ENCODE measurements at places on chromosomes 16 and 17. TPM values are rescaled to one million over a fixed set of nuclear protein-coding genes. Genes with fewer than 3 reads are reported as not detected.

FBXO39 gene
- not detected for polyA plus RNA-seq

KRTAP1-1 gene
- polyA plus RNA-seq, result not detected

DNA sequence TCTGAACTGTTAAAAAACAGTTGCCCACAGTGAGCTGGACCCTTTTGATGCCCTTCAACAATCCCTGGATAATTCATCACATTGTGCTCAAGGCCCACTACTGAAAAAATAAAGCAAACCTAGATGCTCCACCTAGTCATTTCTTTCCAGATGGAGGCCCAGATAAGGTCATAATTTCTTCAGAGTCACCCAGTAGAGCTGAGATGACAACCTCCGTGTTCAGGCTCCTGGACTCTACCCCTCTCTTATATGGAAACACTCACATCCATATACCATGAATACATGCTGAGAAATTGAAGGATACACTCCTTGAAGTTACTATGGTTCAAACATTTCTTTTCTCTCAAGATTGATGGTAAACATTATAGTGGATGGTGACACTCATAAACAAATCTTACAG is 2.7 kb upstream of the ABCA3 start:
- H3K4me1 ChIP-seq, result peaks cover 3% of the 10 kb centered on the region
- no peaks in the 10 kb centered on the region for H3K36me3 ChIP-seq
- H3K27ac ChIP-seq, result no peak overlapping the region
- H3K4me3 ChIP-seq, result no peak overlapping the region

DNA sequence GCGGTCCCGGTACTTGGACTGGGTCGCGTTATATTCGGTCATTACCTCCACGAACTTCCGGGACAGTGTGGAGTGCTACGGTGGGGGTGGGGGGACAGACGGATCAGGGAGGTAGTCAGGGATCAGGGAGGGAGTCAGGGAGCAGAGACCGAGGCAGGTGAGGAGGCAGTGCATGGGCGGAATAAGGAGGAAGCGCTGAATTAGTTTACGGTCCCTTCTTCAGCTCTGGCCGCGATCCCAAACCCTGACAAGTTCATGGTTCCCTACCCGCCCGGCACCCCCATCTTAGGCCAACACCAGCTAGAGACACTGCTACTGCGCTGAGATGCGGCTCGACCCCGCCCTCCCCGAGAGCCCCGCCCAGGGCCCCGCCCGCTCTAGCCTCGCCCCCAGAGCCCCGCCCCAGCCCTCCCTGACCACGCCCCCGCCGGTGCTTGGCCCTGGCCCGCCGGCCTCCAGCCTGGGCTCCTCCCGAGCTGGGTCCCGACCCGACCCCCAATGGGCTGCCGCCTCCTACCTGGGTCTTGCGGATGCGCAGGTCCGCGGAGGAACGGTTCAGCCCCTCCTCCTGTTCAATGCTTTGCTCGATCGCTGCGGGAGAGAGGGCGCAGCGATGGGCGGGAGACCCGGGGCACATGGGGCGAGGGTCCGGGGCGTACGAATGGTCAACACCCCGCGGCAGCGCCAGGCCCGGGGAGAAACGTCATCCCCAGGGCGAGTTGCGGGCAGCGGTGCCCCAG is 12.1 kb downstream of the HSD3B7 start:
- peaks cover 17% of the 10 kb centered on the region for H3K4me1 ChIP-seq
- H3K36me3 ChIP-seq, result no peaks in the 10 kb centered on the region
- peak overlapping the region; percentile 97 for H3K4me3 ChIP-seq
- peak overlapping the region; percentile 82 for H3K27ac ChIP-seq
- no peaks in the 10 kb centered on the region for H3K27me3 ChIP-seq

DNA sequence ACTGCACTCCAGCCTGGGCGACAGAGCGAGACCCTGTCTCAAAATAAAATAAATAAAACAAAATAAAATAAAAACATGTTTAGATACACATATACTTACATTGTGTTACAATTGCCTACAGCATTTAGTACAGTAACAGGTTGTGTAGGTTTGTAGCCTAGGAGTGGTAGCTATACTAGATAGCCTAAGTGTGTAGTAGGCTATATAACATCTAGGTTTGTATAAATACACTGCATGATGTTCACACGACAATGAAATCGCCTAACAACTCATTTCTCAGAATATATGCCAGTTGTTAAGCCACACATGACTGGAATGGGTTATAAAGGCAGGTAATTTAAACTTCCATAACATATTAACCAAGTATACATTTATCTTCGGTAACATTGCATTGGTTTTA is 90.6 kb downstream of the TUBD1 start:
- no peak overlapping the region for H3K27ac ChIP-seq
- no peak for DNase-seq
- H3K36me3 ChIP-seq, result no peaks in the 10 kb centered on the region
- peaks cover 3% of the 10 kb centered on the region for H3K4me1 ChIP-seq
- H3K27me3 ChIP-seq, result no peaks in the 10 kb centered on the region

TMEM235 gene
- not detected for polyA plus RNA-seq

GRCh38 chr16:5379954-5380353 is 282.4 kb upstream of the EEF2KMT start:
- H3K27ac ChIP-seq, result no peak overlapping the region
- H3K4me1 ChIP-seq, result no peaks in the 10 kb centered on the region
- no peak overlapping the region for H3K4me3 ChIP-seq
- H3K36me3 ChIP-seq, result no peaks in the 10 kb centered on the region

- no peak overlapping the region for H3K4me3 ChIP-seq
- no peak for DNase-seq
- no peaks in the 10 kb centered on the region for H3K4me1 ChIP-seq
- no peak overlapping the region for H3K27ac ChIP-seq
Measured at GRCh38 chr16:7017006-7017662, 315.5 kb upstream of the RBFOX1 start.

RND2 gene
- polyA plus RNA-seq, result 0.04 TPM

SSTR5 gene
- not detected for polyA plus RNA-seq

DNA sequence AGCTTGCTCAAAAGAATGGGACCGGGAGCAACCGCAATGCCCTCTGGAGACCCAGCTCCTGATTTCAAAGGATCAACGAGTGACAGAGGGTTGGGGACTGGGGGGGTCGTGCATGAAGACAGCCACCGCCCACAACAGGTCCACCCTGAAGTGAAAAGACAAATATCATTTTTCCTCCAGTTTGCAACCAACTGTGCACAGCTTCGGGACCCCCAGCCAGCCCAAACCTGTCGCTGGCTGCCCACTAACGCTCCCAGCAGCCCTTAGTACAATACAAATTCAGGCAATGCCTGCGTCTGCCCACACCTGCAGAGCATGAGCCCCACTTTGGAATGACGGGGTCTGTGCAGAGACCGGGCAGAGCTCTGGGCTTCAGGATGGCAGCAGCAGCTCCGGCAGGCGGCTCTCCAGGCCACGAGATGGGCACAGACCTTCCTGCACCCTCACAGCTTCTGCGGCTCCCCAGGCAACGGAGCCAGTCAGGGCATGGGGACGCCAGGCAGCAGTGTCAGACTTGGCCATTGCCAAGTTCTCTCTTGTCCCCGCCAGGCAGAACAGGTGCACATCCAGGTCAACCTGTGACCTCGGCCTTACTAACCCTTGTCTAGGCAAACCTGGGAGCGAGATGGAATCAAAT is 60.1 kb downstream of the TBC1D16 start:
- no peak for DNase-seq
- H3K27ac ChIP-seq, result no peak overlapping the region
- no peaks in the 10 kb centered on the region for H3K36me3 ChIP-seq
- H3K4me1 ChIP-seq, result no peaks in the 10 kb centered on the region
- peaks cover 8% of the 10 kb centered on the region for H3K27me3 ChIP-seq

- H3K27me3 ChIP-seq, result peaks cover 3% of the 10 kb centered on the region
- H3K4me3 ChIP-seq, result no peak overlapping the region
- H3K27ac ChIP-seq, result no peak overlapping the region
Measured at GRCh38 chr17:37713028-37713431, 31.8 kb downstream of the HNF1B start.

- DNase-seq, result no peak
- H3K36me3 ChIP-seq, result no peaks in the 10 kb centered on the region
Measured at GRCh38 chr16:88121886-88122580, 170.8 kb downstream of the BANP start.

GRCh38 chr17:58200024-58200633 is 7.6 kb downstream of the EPX start:
- H3K27me3 ChIP-seq, result peaks cover 4% of the 10 kb centered on the region
- no peaks in the 10 kb centered on the region for H3K36me3 ChIP-seq
- H3K27ac ChIP-seq, result no peak overlapping the region
- H3K4me3 ChIP-seq, result no peak overlapping the region
- no peak for DNase-seq

GRCh38 chr16:89430436-89431157 is 59.8 kb downstream of the ANKRD11 start:
- H3K4me3 ChIP-seq, result no peak overlapping the region
- no peak overlapping the region for H3K27ac ChIP-seq

- no peak for DNase-seq
- no peaks in the 10 kb centered on the region for H3K4me1 ChIP-seq
- H3K4me3 ChIP-seq, result no peak overlapping the region
- H3K27ac ChIP-seq, result no peak overlapping the region
Measured at GRCh38 chr16:85173981-85174751, 61.9 kb upstream of the CIBAR2 start.

MYH11 gene
- 1.9 TPM for polyA plus RNA-seq

DNA sequence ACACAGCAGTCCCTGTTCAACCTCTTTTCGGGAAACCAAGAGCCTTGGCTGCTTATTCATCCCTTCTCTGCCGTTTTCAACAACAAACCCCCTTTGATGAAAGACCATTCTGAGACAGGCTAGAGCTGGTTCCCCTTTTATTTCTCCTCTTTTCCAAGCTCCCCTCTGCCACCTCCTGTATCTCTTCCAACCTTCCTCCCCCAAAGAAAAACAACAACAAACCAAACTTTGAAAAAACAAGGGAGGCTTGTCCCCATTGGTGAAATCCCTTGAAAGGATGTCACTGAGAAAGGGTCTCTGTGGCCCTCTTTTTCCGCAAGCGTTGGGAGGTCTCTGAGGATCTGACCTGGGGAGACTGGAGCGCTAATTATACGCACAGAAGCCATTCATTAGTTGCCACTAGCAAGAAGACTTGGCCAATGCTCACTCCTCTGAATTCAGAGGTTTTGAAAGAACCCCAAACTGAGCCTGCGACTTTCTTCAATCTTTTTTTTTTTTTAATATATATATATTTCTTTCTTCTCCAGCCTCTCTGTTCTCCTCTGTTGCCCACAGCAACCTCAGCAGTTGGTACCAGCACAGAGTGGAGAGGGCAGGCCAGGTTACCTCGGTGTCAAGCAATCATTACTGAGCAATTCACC is 101.4 kb downstream of the PITPNC1 start:
- H3K4me3 ChIP-seq, result no peak overlapping the region
- H3K27me3 ChIP-seq, result no peaks in the 10 kb centered on the region
- no peaks in the 10 kb centered on the region for H3K36me3 ChIP-seq

IGSF6 gene
- 1.0 TPM for polyA plus RNA-seq

GRCh38 chr16:3129137-3130131 is 5.4 kb upstream of the ZNF213 start:
- no peak for DNase-seq
- peaks cover 10% of the 10 kb centered on the region for H3K4me1 ChIP-seq
- H3K4me3 ChIP-seq, result peak overlapping the region; percentile 70
- H3K36me3 ChIP-seq, result peaks cover 7% of the 10 kb centered on the region

DNA sequence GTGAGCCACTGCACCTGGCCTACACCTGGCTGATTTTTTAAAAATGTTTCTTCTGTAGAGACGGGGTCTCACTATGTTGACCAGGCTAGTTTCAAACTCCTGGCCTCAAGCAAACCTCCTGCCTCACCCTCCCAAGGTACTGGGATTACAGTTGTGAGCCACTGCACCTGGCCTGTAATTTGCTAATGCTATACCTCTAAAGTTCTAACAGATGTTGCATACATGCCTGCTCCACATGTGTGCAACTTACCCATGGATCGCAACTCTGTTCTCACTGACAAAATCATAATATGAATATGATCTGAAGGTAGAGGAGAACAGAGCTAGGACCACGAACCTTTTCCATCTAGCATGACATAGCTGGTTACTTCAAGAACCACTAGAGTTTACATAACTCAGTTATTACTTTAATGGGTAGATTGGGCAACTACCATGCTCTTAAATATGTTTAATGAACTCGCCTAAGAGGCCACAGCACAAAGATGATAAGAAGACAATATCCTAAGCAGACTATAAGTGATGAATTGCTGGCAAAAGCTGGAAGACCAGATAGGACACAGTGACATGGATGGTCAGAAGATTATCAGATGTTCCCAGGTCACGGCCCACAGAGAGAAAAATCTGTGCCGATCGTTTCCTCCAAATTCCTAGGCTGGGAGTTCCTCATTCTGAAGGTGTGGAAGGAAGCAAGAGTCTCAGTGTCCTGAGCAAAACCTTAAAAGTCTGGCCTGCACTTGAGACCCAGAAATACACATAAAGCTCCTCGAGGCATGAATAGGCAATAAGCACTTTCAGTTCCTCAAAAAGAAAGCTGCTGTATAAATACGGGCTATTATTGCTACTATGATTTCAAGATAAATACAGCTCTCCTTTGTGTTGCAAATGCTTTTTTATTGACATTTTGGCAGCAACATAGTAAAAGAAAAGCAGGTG is 53.6 kb upstream of the ICAM2 start:
- DNase-seq, result peak; percentile 62
- peak overlapping the region; percentile 32 for H3K4me3 ChIP-seq
- peaks cover 46% of the 10 kb centered on the region for H3K4me1 ChIP-seq

ITGAD gene
- 0.81 TPM for polyA plus RNA-seq

DNA sequence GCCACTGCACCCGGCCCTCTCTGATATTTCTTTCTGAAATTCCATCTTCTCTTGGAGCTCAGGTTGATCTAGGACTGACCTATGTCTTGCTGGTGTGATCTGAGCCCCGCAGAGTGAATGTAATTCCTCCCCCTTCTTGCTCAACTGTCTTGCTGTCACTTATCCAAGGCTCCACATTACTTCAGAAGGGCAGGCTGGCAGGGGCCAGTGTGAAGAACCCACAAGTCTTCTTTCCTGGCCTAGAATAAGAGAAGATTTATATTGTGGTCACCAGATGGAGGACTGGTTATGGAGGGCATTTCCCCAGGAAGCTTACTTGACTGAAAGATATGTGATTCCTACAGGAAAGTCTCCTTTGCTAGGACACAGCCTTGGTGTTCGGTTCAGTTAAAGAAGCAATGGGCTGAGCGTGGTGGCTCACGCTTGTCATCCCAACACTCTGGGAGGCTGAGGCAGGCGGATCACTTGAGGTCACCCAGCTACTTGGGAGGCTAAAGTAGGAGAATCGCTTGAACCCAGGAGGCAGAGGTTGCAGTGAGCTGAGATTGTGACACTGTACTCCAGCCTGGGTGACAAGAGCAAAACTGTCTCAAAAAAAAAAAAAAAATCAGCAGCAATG is 13.4 kb downstream of the ITGAL start:
- H3K4me1 ChIP-seq, result peaks cover 4% of the 10 kb centered on the region
- no peak for DNase-seq
- H3K36me3 ChIP-seq, result peaks cover 23% of the 10 kb centered on the region
- H3K4me3 ChIP-seq, result no peak overlapping the region

All from GM12878 (cell line).